Renal cortical epithelial cell (primary cell): ENCODE measurements at places on chromosomes 13 and 19. TPM values are rescaled to one million over a fixed set of nuclear protein-coding genes. Genes with fewer than 3 reads are reported as not detected.

The VSTM1 gene
- total RNA-seq: not detected in 2 replicates

The MISP3 gene
- total RNA-seq: 1.3 and 1.6 TPM in 2 replicates

The EPS8L1 gene
- 7.0 and 40.5 TPM in 2 replicates for total RNA-seq

The KLF5 gene
- total RNA-seq: 6.8 and 7.4 TPM in 2 replicates

The TEX101 gene
- not detected in 2 replicates for total RNA-seq

The SLC5A5 gene
- total RNA-seq: not detected in 2 replicates

The KCNC3 gene
- 0.17 and 6.5 TPM in 2 replicates for total RNA-seq

The GPR4 gene
- under 0.01 TPM in 1 of 2 replicates, not detected in the other for total RNA-seq

The LRFN3 gene
- total RNA-seq: 0.52 and 6.3 TPM in 2 replicates

The IFNL1 gene
- not detected in 2 replicates for total RNA-seq

The TMEM255B gene
- total RNA-seq: 3.3 and 5.9 TPM in 2 replicates

The GGN gene
- 0.80 and 1.7 TPM in 2 replicates for total RNA-seq

The LGALS4 gene
- not detected in 2 replicates for total RNA-seq

The DAND5 gene
- total RNA-seq: 0.05 TPM in 1 of 2 replicates, not detected in the other

The FFAR2 gene
- total RNA-seq: not detected in 2 replicates

The FREM2 gene
- total RNA-seq: 2.4 and 3.6 TPM in 2 replicates

The ACTMAP gene
- total RNA-seq: 0.35 and 4.5 TPM in 2 replicates

The SERPINE3 gene
- not detected in 2 replicates for total RNA-seq

The TNFSF9 gene
- total RNA-seq: 7.4 and 30.9 TPM in 2 replicates

The NAPSA gene
- total RNA-seq: 15.2 TPM in 1 of 2 replicates, not detected in the other

The PSG11 gene
- total RNA-seq: not detected in 2 replicates

The LACC1 gene
- 16.4 and 26.6 TPM in 2 replicates for total RNA-seq

The PSG2 gene
- not detected in 2 replicates for total RNA-seq

The MAU2 gene
- total RNA-seq: 14.1 and 38.6 TPM in 2 replicates

The KCNN4 gene
- 0.85 and 8.5 TPM in 2 replicates for total RNA-seq

The GSX1 gene
- not detected in 2 replicates for total RNA-seq

The ZNF729 gene
- total RNA-seq: not detected in 2 replicates

The CEACAM8 gene
- total RNA-seq: not detected in 2 replicates

The PRRG2 gene
- 4.2 and 7.2 TPM in 2 replicates for total RNA-seq

The ZFP28 gene
- 8.7 and 10.9 TPM in 2 replicates for total RNA-seq

The MEIOSIN gene
- total RNA-seq: not detected in 2 replicates

The GARIN5A gene
- total RNA-seq: 0.52 and 0.89 TPM in 2 replicates

The R3HDM4 gene
- total RNA-seq: 36.6 and 38.3 TPM in 2 replicates

The NDUFB7 gene
- total RNA-seq: 108 and 413 TPM in 2 replicates

The SIGLEC14 gene
- not detected in 2 replicates for total RNA-seq

The ZNF473 gene
- total RNA-seq: 9.0 and 16.1 TPM in 2 replicates

The TDRD3 gene
- 17.7 and 21.0 TPM in 2 replicates for total RNA-seq

The ZNF99 gene
- total RNA-seq: under 0.01 TPM in 1 of 2 replicates, not detected in the other
